Posterior vena cava (tissue), 2 donors: ENCODE measurements at places on chromosomes 12 and 14. TPM values are rescaled to one million over a fixed set of nuclear protein-coding genes. Genes with fewer than 3 reads are reported as not detected.

The C12orf42 gene
- not detected for total RNA-seq

GRCh38 chr14:100072783-100073346, 7.6 kb downstream of the EVL start:
- no peak for DNase-seq

DNA sequence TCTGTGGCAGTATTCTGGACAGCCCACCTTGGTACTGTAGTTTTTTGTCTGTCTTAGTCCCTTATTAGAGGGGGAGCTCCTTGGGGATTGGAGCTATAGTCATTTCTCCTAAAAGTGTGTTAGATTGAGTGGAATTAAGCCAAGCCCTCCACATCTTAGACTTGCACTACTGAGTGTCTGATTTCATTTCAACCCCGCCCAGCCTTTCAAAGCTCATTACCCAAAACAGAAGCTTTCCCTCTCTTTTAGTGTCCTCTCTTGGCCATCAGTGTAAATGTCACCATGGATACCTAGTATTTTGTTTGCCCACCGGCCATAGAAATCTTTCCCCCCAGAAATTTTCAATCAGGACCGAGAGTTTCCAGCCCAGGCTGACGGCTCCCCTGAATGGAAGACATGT, 74.5 kb downstream of the LRRC74A start:
- DNase-seq: no peak

GRCh38 chr14:24179961-24180796, 8.3 kb downstream of the REC8 start:
- peak; percentile 69 for DNase-seq

DNA sequence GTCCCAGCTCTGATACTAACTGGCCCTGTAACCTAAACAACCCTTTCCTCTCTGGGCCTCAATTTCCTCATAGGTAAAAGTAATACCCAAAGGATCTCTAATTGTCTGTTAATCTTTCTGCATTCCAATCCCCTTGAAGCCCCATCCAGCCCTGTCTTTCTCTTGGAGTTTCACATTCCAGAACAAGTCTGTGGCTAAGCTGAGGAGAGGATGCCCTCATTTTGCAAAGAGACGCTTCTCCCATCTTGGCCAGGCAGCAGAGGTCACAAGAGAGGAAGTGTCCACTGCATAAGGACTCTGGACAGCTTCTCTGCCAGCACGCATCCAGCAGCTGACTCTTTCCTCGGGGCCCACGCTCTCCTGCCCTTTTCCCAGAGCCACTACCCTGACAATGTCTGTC, 263.4 kb upstream of the FKBP4 start:
- peak; percentile 25 for DNase-seq

- no peak for DNase-seq
Measured at GRCh38 chr14:65478596-65478995, 66.1 kb downstream of the FUT8 start.

DNA sequence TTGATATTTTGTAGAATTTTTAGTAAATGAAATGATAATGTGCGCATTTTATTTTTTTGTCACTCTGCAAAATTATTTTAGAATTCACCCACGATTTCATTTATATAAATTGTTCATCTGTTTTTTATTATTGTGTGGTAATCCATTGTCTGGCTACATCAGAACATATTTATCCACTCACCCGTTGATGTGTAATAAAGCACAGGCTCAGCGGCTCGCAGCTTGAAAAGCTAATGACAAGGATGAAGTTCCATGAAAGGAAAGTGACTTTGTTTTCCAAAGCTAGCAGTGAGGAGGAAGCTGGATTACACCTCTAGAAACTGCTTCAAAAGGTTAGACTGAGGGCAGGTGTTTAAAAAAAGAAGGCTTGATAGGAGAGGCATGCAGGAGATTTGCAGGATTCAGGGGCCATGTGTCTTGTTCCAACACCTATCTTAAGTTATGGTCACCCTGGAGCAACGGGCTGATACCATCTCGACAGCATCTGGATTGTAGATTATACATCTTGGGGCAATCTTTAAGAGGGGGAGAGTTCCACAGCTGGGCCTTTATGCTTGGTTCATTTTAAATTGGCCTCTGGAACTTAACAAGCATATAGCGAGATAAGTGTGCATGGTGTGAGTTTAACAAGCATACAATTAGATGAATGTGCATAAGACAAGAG, 194.1 kb downstream of the TMTC3 start:
- no peak for DNase-seq

DNA sequence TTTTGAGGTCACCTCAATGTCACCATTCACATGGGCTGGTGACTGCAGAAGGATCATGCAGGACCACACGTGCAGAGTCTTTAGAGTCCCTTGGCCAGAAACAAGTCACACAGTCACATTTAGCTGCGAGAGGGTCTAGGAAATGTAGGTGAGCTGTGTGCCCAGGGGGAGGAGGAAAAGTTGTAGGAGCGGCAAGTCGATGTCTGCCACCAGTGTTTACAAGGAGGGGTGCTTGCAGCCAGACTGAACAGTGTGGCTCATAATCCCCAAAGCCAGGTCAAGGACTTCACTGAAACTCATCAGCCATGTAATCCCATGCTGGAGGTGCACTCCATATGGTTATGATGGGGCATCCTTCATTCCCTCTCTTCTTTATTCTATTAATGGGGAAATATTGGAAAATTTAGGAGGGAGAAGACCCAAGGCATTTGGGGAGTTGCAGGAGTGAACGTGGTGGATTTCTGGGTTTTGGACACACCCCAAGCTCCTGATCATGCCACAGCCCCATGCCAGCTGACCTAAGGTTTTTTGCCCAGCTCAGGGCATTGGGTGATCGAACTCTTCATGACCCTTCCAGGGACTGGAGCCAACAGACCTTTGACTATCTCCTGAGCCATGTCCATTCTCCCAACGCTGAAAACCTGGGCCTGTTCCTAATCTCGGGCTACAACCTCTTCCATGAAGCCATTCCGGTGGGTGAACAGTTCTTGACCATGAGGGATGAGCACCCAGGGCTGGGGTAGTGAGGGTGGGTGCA, 7.2 kb downstream of the DAO start:
- no peak for DNase-seq
